Activated T-helper 1 cell treated with anti-CD3 and anti-CD28 coated beads, Interleukin-12 subunit alpha, Interleukin-12 subunit beta, Interleukin-2, Interleukin-4 antibody, amounts not matched to agents 30 ng/mL and 10 ng/mL and 1 ng/mL, durations not matched to agents 14 hours and 24 hours and 36 hours (primary cell): ENCODE measurements at places on chromosomes 6 and 20. TPM values are rescaled to one million over a fixed set of nuclear protein-coding genes. Genes with fewer than 3 reads are reported as not detected.

GRCh38 chr6:121491576-121491975 lies 56.1 kb downstream of the GJA1 start:
- H3K27ac ChIP-seq = no peak overlapping the region
- H3K27me3 ChIP-seq = no peaks in the 10 kb centered on the region
- no peak for DNase-seq
- H3K4me1 ChIP-seq = no peaks in the 10 kb centered on the region
- no peaks in the 10 kb centered on the region for H3K36me3 ChIP-seq

Gene TGM3
- not detected in 2 replicates for total RNA-seq

Gene PHF10
- 88.3 and 89.3 TPM in 2 replicates for total RNA-seq

DNA sequence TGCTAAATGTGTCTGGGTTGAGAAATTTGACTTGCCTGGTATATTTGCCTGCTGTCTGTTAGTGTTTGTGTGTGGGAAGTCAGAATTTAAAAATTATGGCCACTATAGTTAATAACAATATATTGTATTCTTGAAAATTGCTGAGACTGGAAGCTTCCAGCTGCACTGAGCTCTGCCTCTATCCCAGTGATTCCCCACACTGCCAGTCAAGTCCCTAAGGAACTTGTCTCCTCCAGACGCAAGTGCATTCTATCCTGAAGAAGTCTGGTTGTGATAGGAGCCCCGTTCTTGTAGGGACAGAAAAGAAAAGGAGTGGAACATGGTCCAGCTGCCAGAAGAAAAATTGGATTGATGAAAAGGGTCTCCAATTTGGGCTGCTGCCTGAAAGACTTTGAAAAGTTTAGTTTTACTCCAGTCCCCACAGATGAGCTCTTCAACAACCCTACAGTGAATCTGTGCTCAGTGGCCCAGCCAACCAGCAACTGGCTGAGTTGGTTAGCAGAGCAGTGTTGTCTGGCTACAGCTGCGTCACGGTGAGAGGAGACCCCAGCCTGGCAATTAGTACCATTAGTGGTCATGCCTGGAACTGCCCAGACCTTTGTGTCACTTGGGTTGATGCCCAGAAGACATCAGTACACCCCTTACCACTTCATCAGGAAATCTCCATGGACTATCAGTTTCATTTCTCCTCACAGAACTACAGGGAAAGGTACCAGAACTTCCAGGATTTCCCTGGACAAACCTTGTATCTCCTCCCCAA lies 183.1 kb upstream of the MCHR2 start:
- H3K4me1 ChIP-seq = peaks cover 6% of the 10 kb centered on the region
- H3K27me3 ChIP-seq = peaks cover 4% of the 10 kb centered on the region
- H3K27ac ChIP-seq = no peak overlapping the region
- no peak overlapping the region for H3K4me3 ChIP-seq
- no peak for DNase-seq

Gene C6orf52
- 3.6 and 6.0 TPM in 2 replicates for total RNA-seq

- no peak overlapping the region for H3K27ac ChIP-seq
- H3K4me1 ChIP-seq = no peaks in the 10 kb centered on the region
- no peak for DNase-seq
- H3K36me3 ChIP-seq = no peaks in the 10 kb centered on the region
- no peaks in the 10 kb centered on the region for H3K27me3 ChIP-seq
Observed at GRCh38 chr6:76779068-76779467, 684.2 kb downstream of the HTR1B start.

DNA sequence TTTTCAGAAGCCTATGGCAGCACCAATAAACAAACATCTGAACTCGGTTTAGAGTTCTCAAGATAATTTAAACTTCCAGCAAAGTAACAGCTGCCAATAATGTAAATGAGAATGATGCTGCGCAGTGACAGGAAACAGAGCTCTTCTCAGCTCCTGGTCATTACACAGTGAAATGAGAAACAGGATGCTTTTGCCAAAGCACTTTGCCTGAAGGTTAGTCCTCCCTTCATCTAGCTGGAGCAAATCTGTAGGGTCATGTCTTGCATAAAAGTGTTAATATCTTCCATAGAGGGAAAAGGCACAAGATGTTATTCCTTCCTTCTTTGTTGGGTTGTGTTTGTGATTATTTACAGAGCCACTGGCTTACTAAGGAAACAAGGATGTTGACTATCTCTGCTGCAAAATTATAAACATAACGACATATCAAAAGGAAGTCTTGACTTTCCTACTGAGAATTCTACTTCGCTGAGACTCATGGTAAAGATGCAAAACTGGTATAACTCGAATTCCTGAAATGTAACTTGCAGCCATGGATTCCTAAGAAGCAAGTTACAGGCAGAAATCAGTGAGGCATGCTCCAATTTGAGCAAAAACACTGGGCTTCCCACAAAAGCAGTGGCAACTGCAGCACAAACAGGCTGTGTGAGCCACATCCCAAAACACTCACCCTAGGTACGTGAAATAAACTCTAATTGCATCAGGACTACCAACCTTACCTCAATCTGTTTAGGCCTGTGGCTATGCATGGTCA lies 102.5 kb upstream of the BEND6 start:
- H3K27me3 ChIP-seq = peaks cover 25% of the 10 kb centered on the region
- peaks cover 4% of the 10 kb centered on the region for H3K36me3 ChIP-seq
- peak overlapping the region; percentile 78 for H3K27ac ChIP-seq

Gene ALDH8A1
- 0.93 and 1.6 TPM in 2 replicates for total RNA-seq

Gene SAMD5
- 0.05 TPM in 1 of 2 replicates, not detected in the other for total RNA-seq

Gene CENPW
- total RNA-seq = 43.4 and 44.2 TPM in 2 replicates

DNA sequence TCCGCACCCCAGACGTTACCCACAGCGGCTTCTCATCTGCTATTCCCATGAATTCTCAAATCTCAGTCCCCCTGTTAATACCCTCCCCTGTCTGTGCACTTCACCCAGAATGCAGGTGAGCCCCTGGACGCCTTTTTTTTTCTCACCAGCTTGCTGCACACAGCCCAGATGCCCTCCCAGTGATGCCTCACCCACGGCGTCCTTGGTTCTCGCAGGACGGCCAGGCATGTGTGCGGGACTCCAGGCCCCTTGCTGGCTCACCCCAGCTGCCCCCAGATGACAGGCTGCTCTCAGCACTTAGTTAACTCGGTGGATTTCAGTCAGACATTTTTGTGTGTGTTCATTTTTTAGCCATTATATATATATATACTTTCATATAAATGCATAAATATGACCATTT lies 25.4 kb upstream of the PI16 start:
- peaks cover 26% of the 10 kb centered on the region for H3K4me1 ChIP-seq
- peaks cover 3% of the 10 kb centered on the region for H3K27me3 ChIP-seq
- DNase-seq = no peak
- no peak overlapping the region for H3K4me3 ChIP-seq

Gene CAP2
- not detected in 2 replicates for total RNA-seq

Gene SEMG2
- not detected in 2 replicates for total RNA-seq

Gene DUSP15
- not detected in 2 replicates for total RNA-seq

Gene CPXM1
- 0.31 and 0.76 TPM in 2 replicates for total RNA-seq

Gene FHL5
- total RNA-seq = not detected in 2 replicates

- no peak overlapping the region for H3K27ac ChIP-seq
- peaks cover 2% of the 10 kb centered on the region for H3K27me3 ChIP-seq
- DNase-seq = no peak
- peaks cover 6% of the 10 kb centered on the region for H3K4me1 ChIP-seq
- H3K4me3 ChIP-seq = no peak overlapping the region
Observed at GRCh38 chr20:43827940-43828562, 86.6 kb upstream of the TOX2 start.

DNA sequence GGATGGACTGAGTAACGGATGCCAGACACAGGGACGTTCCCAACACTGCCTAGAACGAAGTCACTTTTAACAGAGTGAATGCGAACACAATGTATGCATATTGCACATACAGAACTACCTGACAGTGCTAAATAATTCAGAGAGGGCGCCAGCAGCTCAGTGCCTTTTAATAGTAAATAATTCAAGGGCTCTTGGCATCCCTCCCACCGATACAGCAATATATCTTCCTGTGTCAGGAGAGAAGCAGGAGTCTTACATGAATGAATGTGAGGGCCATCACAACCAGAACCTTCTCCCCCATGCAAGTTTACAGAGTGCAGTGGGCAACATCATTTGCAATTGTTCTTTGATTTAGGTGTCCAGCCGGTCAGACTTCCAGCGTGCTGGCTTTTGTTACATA lies 88.4 kb upstream of the KCNG1 start:
- H3K4me3 ChIP-seq = no peak overlapping the region
- no peak for DNase-seq
- no peak overlapping the region for H3K27ac ChIP-seq
- H3K27me3 ChIP-seq = peaks cover 11% of the 10 kb centered on the region
- H3K4me1 ChIP-seq = no peaks in the 10 kb centered on the region
- H3K36me3 ChIP-seq = no peaks in the 10 kb centered on the region

DNA sequence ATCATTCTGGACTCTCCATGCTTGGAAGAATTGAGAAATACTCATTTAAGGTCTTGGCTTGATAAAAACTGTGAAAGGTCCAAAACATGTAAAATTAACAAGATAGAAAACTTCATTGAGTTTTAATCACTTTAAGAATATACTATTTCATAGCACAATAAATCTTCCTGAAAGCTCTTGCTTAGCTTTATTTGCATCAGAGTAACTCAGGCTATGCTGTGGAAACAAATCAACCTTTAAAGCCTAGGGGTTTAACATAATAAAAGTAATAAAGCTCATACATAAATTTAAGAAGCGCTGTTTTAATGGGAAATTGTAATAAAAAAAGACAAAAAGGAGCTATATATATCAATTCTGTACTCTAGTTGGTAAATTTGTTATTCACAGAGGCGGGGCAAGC lies 77.2 kb upstream of the PTCHD4 start:
- H3K36me3 ChIP-seq = no peaks in the 10 kb centered on the region
- no peak overlapping the region for H3K4me3 ChIP-seq
- no peak overlapping the region for H3K27ac ChIP-seq
- no peak for DNase-seq

- H3K4me3 ChIP-seq = no peak overlapping the region
- no peak for DNase-seq
- no peaks in the 10 kb centered on the region for H3K4me1 ChIP-seq
- H3K27me3 ChIP-seq = no peaks in the 10 kb centered on the region
Observed at GRCh38 chr6:155881826-155882526, 426.3 kb upstream of the NOX3 start.

DNA sequence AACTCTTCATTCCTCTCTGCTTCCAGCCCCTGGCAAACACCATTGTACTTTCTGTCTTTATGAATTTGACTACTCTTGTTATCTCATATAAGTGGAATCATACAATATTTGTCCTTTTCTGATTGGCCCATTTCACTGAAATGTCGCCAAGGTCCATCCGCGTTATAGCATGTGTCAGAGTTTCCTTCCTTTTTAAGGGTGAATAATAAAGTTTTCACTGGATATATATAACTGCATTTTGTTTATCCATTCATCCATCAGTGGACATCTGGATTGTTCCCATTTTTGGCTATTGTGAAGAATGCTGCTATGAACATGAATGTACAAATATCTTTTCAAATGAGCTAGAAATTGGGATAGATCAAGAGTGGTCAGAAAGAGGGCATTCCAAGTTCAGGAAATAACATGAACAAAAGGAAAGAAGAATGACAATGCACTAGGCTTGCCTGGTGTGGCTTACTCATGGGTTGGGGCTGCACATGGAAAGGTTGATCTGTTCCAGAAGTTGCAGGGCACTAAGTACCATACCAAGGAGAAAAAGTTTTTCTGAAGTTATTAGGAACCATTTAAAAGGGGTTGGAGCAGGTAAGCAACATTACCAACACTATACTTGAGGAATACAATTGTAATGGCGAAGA lies 10.0 kb upstream of the L3MBTL3 start:
- no peak for DNase-seq
- H3K27ac ChIP-seq = no peak overlapping the region
- peaks cover 12% of the 10 kb centered on the region for H3K27me3 ChIP-seq
- no peaks in the 10 kb centered on the region for H3K4me1 ChIP-seq
- H3K36me3 ChIP-seq = no peaks in the 10 kb centered on the region
- no peak overlapping the region for H3K4me3 ChIP-seq

DNA sequence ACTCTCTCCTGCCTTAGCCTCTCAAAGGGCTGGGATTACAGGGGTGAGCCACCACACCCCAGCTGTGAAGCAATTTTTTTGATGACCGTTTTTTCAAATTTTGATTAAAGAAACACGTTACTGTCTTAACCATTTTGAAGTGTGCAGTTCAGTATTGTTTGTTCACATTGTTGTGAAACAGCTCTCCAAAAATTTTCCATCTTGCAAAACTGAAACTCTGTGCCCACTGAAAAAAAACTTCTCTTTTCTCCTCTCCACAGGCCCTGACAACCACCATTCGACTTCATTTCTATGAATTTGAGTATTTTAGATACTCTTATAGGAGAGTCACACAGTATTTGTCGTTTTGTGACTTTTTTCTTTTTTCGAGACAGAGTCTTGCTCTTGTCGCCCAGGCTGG lies 53.9 kb downstream of the ECT2L start:
- no peak overlapping the region for H3K27ac ChIP-seq
- no peak for DNase-seq
- no peaks in the 10 kb centered on the region for H3K4me1 ChIP-seq
- no peaks in the 10 kb centered on the region for H3K36me3 ChIP-seq
- H3K4me3 ChIP-seq = no peak overlapping the region
- peaks cover 2% of the 10 kb centered on the region for H3K27me3 ChIP-seq

GRCh38 chr20:3612795-3613572 lies 50.2 kb downstream of the GFRA4 start:
- no peak for DNase-seq
- H3K4me1 ChIP-seq = no peaks in the 10 kb centered on the region
- H3K4me3 ChIP-seq = no peak overlapping the region
- H3K36me3 ChIP-seq = peaks cover 3% of the 10 kb centered on the region

GRCh38 chr20:17109307-17109706 lies 117.5 kb upstream of the PCSK2 start:
- H3K4me1 ChIP-seq = no peaks in the 10 kb centered on the region
- H3K27ac ChIP-seq = no peak overlapping the region
- H3K4me3 ChIP-seq = no peak overlapping the region

- H3K27ac ChIP-seq = no peak overlapping the region
- DNase-seq = no peak
- peaks cover 5% of the 10 kb centered on the region for H3K4me1 ChIP-seq
- peaks cover 2% of the 10 kb centered on the region for H3K36me3 ChIP-seq
Observed at GRCh38 chr6:108171918-108172516, 6.2 kb downstream of the NR2E1 start.

DNA sequence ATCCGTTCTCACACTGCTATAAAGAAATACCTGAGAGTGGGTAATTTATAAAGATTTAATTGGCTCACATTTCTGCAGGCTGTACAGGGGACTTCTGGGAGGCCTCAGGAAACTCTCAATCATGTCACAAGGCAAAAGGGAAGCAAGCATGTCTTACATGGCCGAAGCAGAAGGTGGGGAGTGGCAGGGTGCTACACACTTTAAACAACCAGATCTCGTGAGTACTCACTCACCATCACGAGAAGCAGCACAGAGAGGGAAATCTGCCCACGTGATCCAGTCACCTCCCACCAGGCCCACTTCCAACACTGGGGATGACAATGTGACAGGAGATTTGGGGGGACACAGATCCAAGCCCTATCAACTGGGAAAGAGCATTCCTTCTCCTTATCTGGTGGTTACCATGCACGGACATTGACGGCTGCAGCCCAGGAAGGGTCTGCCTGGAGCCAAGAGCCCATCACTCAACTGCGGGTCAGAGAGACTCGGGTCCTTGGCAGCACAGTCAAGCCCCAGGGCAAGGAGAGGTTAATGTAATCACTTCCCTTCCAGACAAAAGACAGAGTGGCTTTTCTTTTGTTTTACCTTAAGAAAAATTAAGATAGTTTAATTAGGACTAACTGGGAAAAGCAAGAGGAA lies 112.3 kb upstream of the CST7 start:
- no peaks in the 10 kb centered on the region for H3K4me1 ChIP-seq
- H3K27me3 ChIP-seq = no peaks in the 10 kb centered on the region
- no peak overlapping the region for H3K4me3 ChIP-seq
- H3K27ac ChIP-seq = no peak overlapping the region
- DNase-seq = no peak
- H3K36me3 ChIP-seq = no peaks in the 10 kb centered on the region

- no peaks in the 10 kb centered on the region for H3K27me3 ChIP-seq
- DNase-seq = peak; percentile 66
- peak overlapping the region; percentile 76 for H3K27ac ChIP-seq
- peaks cover 38% of the 10 kb centered on the region for H3K36me3 ChIP-seq
Observed at GRCh38 chr6:155174576-155175211, 89.1 kb upstream of the CLDN20 start.
